HT1080 (cell line): ENCODE measurements at places on chromosomes 6 and 20.

GRCh38 chr6:67450641-67451040, 1184.4 kb upstream of the ADGRB3 start:
- DNase-seq, result no peak

- peak; percentile 61 for DNase-seq
These were observed 292.0 kb downstream of the CDH26 start for GRCh38 chr20:60250251-60250650.

DNA sequence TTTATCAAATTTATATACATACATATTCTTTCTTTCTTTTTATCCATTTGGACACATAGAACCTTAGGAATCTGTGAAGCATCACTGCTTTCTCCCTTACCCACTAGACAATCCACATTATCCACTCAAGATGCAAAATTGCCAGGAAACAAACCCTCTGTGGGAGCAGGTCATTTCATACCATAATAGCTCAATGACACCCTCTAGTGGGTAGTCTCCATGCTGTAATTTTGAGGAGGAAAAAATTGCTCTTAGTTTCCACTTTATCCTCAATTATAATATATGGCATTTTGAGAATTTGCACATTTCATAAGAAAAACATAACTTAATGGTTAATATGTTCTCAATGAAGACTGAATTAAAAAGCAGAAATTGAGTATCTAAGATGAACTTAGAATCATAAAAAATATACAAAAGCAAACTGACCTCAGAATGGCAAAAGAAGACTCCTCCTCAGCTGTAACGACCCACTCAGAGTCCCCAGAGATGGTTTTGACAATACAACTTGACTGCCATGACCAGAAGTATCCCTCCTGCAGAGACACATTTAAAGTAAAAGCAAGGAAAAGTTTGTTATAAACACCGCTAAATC, 164.1 kb downstream of the FRK start:
- peak; percentile 17 for DNase-seq

GRCh38 chr6:132902901-132903300, 88.5 kb downstream of the RPS12 start:
- DNase-seq, result no peak

- DNase-seq, result no peak
These were observed 5.9 kb downstream of the RBM38 start for GRCh38 chr20:57396984-57397692.

- no peak for DNase-seq
These were observed 155.9 kb downstream of the NFATC2 start for GRCh38 chr20:51386586-51386985.

- DNase-seq, result no peak
These were observed 52.7 kb upstream of the MYB start for GRCh38 chr6:135128268-135128914.

- no peak for DNase-seq
These were observed 3.1 kb downstream of the ZCCHC3 start for GRCh38 chr20:300345-300990.

DNA sequence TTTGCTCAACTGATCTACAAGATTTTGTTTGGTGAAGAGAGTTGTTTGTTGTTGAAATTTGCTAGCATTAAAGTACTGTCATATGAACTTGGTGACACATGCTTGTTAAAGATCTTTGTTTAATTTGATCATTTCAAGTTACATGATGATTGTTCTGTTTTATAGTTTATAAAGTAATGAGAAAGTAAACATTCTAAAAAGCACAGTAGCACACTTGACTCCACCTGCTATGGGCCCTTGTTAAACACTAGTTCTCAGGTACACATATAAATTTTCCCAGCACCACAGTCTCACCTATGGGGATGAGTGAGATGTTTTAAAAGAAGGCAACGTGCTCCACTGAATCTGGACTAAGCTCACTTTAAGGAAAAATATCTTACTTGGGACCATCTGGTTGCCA, 14.1 kb downstream of the MCHR2 start:
- DNase-seq, result no peak

DNA sequence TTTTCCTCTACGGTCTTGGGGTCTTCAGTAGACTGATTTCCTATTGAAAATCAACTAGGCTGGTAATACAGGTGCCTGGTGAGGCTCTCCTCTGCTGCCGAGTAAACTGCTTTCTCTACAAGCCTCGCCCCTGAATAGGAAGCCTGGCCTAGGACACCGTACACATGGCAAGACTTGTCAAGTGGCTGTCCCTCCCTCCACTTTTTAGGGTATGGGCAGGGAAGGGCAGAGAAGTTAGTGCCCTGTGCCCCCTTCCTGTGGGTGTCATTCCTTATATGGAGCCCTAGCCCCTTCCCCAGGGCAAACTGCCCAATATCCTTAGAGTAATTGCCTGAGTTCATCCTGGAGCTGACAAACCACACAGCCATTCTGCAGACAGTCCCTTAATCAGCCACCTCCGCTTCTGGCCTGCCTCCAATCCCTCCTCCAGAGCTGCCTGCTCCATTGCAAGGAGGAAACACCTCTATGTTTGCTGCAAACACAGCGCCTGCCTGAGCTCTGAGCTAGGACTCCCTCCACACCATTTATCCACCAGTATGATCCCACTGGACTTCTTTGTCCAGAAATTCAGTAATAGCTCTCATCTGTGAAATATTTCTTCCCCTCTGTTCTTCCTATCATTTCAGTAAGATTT, 93.1 kb downstream of the CHD6 start:
- DNase-seq, result no peak

- DNase-seq, result no peak
These were observed 121.9 kb downstream of the CFAP61 start for GRCh38 chr20:20174089-20174835.

DNA sequence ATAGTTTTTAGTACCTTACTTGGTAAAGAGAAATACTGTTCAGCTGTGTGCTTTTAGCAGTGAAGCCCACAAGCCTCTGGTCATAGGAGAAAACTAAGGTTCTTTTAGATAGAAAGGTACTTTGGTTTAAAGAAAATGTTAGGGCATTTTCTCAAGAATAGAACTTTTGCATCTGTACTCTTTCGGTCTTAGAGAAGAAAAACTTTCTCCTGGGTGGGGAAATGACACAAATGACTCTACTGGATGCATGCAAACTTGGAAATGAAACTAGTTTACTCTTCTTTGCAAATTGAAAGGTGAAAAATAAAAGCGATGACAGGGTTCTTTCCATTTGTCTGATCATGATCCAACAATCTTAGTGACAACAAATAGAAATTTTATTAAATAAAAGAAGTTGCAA, 2.1 kb upstream of the TMEM217 start:
- no peak for DNase-seq

DNA sequence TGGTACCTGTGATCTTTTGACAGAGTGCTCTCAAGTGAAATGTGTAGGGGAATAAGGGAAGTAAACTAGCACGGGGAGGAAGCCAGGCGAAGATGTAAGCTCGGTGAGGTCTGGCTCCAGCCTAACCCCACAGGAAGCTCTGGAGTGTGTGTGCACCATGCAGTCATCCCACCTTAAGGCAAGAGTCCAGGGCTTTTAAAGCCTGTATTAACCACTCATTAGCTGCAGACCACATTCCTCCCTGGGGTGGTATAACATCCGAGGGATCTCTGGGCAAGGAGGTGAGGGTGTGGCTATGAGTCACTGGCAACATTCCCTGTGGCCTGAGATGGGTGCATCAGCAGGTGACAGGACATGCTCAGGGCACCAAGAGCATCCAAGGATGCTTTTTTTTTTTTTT, 12.5 kb upstream of the RANBP9 start:
- peak; percentile 90 for DNase-seq

DNA sequence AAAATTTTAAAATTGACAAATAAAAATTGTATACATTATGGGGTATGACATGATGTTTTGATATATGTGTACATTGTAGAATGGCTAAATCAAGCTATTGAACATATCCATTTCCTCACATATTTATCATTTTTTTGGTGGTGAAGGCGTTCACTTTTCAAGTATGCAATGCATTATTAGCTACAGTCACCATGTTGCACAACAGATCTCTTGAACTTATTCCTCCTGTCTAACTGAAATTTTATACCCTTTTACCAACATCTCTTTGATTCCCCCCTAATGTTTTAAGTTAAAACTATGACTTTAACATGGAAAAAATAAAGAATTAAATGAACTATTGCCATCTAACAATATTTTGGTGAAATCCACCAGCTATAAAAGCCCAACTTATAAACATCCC, 65.2 kb upstream of the UST start:
- no peak for DNase-seq

GRCh38 chr6:112269114-112269513, 14.7 kb upstream of the LAMA4 start:
- no peak for DNase-seq

- no peak for DNase-seq
These were observed 2.7 kb upstream of the C6orf62 start for GRCh38 chr6:24721461-24722215.

DNA sequence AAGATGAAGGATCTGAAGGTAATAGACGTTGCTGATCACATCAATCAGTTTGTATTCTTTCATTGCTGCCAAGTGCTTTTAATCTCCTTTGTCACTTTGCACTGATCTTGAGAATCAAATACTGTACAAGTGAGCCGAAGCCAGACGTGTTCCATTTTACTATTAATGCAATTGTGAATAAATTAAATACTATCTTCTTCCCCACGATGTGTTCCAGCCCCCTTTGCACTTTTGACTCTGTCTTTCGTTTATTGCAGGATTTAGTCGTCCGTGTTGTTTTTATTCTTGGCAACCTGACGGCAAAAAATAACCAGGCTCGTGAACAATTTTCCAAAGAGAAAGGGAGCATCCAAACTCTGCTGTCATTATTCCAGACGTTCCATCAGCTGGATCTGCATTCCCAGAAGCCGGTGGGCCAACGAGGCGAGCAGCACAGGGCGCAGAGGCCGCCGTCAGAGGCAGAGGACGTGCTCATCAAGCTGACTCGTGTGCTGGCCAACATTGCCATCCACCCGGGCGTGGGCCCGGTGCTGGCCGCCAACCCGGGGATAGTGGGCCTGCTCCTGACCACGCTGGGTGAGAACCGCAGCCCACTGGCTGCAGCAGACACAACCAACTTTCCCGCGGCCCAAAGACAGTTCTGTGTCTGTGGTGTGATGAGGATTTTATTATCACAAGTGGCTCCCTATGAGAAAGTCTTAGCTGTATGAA, 104.7 kb downstream of the ARMC2 start:
- DNase-seq, result no peak

DNA sequence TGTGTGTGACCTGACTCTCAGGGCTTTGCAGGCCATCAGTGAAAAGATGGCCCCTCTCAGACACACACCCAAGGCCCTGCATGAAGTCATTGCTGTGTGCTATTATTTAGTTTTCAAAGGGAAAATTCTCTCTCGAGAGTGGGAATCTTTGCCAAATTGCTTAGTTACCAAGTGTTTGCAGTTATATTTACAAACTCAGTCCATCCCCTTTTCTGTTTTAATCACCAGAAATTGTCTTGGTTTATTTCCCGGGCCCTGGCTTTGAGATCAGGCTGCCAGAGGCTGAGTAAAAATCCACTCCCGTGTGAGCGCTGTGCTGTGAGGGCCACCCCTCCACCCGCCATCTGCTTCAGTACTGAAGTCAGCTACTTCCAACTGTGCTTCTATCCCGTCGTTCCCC, 163.1 kb downstream of the SOD2 start:
- no peak for DNase-seq

DNA sequence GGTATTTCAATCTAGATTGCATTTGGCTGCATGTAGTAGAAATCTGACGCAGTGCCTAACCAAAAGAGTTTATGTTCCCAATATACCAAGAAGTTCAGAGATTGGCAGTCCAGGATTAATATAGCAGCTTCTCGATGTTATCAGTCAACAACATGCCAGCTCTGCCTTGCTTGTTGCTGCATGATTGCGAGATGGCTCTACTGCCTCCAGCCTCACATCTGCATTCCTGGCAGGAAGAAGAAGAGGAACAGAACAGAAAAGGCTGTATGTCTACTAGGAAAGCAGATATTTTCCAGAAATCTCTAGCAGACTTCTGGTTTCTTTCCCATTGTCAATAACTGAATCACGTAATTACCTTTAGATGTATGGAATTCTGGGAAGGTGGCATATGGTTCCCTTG, 60.8 kb downstream of the SLC35D3 start:
- no peak for DNase-seq

DNA sequence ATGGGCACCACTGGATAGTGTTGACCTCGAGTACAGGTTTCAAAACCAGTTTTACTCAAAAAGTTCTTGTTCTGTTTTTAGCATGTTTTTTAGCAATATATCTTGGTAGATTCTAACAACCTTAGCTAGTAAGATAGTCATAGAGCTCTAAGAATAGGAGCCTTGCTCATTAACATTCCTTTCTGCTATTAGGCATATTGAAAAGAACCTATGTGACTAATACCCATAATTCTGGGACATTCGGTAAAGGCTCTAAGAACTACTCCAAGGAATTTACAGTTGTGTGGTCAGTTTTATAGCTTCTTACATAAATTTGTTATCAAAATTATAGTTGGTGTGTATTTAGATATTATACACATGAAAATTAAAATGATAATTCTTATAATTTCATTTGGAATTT, 11.6 kb downstream of the SLC9A8 start:
- DNase-seq, result no peak

DNA sequence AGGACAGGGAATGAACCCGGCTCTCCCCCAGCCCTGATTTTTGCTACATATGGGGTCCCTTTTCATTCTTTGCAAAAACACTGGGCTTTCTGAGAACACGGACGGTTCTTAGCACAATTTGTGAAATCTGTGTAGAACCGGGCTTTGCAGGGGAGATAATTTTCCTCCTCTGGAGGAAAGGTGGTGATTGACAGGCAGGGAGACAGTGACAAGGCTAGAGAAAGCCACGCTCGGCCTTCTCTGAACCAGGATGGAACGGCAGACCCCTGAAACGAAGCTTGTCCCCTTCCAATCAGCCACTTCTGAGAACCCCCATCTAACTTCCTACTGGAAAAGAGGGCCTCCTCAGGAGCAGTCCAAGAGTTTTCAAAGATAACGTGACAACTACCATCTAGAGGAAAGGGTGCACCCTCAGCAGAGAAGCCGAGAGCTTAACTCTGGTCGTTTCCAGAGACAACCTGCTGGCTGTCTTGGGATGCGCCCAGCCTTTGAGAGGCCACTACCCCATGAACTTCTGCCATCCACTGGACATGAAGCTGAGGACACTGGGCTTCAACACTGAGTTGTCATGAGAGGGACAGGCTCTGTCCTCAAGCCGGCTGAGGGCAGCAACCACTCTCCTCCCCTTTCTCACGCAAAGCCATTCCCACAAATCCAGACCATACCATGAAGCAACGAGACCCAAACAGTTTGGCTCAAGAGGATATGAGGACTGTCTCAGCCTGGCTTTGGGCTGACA, 28.8 kb upstream of the ZBP1 start:
- no peak for DNase-seq

DNA sequence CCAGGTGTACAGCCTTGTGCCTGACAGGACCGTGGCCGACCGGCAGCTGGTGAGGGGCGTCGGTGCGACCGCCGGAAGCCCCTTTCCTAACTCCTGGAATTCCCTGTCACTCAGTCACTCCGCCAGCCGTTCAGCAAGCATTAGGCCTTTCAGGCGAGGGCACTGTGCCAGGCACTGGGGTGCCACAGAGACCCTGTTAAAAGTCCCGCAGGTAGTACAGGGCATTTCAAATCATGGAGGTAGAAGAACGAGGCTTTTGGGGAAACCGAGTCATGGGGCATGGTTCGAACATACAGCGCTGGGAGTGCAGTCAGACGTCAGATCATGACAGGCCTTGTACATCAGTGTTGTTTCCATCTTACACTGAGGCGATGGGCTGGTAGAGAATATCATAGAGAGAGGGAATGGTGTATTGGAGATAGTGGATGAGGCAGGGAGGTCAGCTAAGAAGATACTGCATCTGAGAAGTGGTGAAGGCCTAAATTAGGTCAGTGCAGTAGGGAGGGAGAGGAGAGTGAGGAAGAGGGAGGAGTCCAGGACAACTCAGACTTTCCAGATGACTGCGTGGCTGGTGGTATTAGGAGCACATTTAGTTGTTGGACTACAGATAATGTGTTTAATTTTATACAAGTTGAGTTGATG, 892 bp upstream of the DXO start:
- no peak for DNase-seq
